NCI-H1092 treated with DMSO at 0.1 percent for 48 hours (cell line): ENCODE measurements at places on chromosomes 3 and 15.
A peak's percentile ranks its signal among the peaks of the same experiment; 100 is the strongest.

DNA sequence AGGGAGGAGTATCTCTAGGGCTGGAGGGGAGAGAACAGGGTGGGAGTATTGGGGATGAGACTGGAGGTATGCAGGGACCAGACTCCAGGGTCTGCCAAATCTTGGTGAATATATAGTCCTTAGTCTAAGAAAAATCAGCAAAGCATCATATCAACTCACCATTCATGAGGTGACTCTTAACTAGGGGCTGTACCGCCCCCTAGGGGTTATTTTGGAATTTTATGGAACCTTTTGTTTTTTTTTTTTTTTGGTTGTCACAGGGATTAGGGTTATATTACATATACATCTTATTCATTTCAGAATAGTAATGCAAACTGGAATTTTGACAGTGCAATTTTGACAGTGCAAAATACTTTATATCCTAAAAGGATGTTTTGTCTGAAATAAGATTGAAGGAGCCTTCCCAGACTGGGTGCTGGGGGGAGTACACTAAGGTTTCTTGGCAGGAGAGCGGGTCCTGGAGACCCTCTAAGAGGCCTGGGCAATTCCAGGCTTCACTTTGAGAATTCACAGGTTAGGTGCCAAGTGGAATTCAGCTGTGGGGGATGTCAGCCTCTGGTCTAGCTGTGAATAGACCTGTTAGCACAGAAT lies 7.5 kb downstream of the CMTM7 start:
- peak; percentile 42 for DNase-seq

- DNase-seq, result no peak
Measured at GRCh38 chr3:84772841-84773240, 185.9 kb upstream of the CADM2 start.

- no peak for DNase-seq
Measured at GRCh38 chr3:53218131-53218530, 37.7 kb downstream of the TKT start.

GRCh38 chr15:80942266-80942665 lies 47.4 kb downstream of the MESD start:
- no peak for DNase-seq

GRCh38 chr3:122183893-122184590 lies 574 bp downstream of the CASR start:
- no peak for DNase-seq

GRCh38 chr3:141399200-141399599 lies 30.9 kb downstream of the ZBTB38 start:
- peak; percentile 60 for DNase-seq

GRCh38 chr3:172699031-172699430 lies 11.8 kb downstream of the NCEH1 start:
- DNase-seq, result no peak

DNA sequence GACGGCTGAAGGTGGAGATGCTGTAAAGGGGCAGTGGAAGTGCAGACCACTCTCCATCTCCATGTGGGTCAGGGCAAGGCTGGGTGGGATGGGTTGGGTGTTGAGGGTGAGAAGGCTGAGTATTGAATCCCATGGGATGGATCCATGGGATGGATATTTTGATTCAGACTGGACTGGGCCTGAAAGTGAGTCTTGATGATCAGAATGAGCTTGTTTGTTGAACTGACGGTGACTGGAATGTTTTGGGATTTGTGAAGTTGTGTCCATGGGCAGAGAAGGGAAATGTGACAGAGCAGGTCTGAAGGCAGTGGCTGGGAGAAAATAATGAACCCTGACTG lies 49.3 kb downstream of the CHST2 start:
- no peak for DNase-seq

- no peak for DNase-seq
Measured at GRCh38 chr3:196208942-196209695, 2.1 kb downstream of the ZDHHC19 start.

DNA sequence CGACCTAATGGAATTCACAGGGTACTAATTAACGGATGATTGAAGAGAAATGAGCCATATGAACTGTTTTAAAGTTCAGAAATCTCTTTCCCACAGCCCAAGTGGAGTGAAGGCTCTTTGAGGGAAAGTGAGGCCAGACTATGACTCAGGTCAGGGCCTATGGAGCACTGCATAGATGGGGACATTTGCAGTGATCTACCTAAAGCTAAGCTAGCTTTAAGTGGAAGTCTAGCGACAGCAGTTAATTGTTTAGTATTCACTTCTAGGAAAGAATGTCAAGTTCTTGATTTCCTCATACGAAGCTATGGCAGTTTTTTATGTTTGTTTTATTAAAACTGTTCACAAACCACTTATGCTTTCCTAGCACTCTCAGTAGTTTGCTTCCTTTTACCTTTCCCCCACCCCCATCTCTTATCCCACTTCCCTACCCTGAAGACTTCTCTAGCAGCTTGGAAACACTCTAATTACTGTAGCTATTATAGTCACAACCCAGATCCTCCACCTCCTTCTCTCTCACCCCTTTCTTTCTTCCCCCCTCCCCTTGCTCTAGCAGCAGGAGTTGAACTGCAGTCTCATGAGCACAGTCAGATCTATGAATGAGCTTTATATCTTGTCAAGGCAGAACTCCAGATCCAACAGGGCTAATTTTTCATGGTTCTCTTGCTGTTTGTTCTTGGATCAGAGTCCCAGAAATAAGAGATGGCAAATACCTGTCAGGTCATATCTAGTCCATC lies 6.2 kb downstream of the ZNF609 start:
- no peak for DNase-seq

GRCh38 chr15:89197503-89197971 lies 23.8 kb downstream of the RLBP1 start:
- DNase-seq, result no peak
